ENCODE measurements at places on chromosomes 1 and 21. TPM values are rescaled to one million over a fixed set of nuclear protein-coding genes. Genes with fewer than 3 reads are reported as not detected.

The HRNR gene
- not detected for total RNA-seq

DNA sequence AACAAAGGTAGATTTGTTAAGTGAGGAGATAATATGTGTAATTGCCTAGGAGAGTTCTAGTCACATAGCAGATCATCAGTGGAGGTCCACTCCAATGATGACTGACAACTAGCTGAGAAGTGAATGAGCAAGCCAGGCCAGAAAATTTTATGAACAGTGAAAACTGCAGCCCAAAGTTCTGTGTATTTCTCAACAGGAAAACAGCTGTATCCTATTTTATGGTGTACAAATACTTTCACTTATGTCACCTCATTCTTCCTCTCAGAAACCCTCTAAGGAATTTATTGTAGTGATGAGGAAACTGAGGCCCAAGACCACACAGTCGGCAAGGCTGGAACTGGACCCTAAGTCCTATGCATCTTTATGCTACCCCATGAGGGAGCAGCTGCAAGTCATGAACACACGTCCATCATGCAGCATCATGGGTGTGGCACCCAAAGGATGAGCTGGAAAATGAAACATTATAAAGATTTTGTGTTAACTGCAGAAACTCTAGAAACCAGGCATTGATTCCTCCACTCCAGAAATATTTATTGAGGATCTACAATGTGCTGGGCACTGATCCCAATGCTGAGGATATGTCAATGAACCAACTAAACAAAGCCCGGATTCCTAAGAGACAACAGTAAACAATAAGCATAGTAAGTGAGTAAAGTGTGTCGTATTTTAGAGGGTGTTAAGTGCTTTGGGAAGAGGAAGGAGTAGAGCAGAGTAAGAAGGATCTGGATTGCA lies 99.5 kb upstream of the DUSP10 start:
- no peaks in the 10 kb centered on the region for H3K36me3 ChIP-seq
- H3K4me3 ChIP-seq, result no peak overlapping the region
- DNase-seq, result no peak
- H3K27ac ChIP-seq, result no peak overlapping the region
- no peaks in the 10 kb centered on the region for H3K27me3 ChIP-seq
- H3K4me1 ChIP-seq, result no peaks in the 10 kb centered on the region

DNA sequence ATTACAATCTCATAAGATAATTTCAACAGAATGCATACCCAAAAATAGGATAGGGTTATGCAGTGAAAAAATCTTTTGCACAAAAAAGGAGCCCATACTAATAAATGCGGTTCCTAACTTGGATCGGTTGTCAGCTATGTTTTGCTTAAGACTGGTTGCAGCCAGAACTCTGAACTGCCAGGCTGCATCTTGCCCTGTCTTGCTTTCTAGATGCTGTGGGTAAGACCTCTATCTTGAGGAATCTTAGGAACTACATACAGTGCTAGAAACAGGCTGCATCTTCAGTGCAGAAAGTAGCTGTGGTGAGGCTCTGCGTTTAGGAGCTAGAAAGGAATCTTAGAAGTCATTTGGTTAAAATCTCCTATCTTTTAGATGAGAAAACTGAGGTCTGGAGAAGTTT lies 45.6 kb upstream of the PLA2G4A start:
- no peaks in the 10 kb centered on the region for H3K4me1 ChIP-seq
- H3K4me3 ChIP-seq, result no peak overlapping the region
- no peaks in the 10 kb centered on the region for H3K27me3 ChIP-seq
- DNase-seq, result no peak
- no peaks in the 10 kb centered on the region for H3K36me3 ChIP-seq

GRCh38 chr1:176903474-176903873 lies 261.0 kb downstream of the ASTN1 start:
- H3K4me1 ChIP-seq, result peaks cover 15% of the 10 kb centered on the region
- DNase-seq, result no peak
- H3K36me3 ChIP-seq, result no peaks in the 10 kb centered on the region

DNA sequence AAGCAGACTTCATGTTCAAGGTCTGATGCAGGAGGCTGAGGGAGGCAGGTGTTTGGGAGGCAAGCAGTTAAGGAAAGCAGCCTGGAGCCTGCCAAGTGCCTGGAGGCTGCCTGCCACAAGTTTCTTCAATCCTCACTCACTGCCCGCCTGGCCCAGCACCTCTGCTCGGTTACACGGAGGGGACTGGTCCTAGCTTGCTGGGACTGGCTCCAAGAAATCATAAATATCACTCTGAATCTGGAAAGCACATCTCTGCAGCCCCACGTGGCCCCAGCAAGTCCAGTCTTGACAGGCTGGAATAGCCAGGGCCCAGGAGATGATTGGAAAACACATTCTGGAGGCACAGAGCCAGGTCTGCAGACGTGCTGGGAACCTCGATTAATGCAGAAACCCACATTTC lies 83.9 kb downstream of the BCAR3 start:
- no peak overlapping the region for H3K4me3 ChIP-seq
- no peak for DNase-seq
- no peak overlapping the region for H3K27ac ChIP-seq
- peaks cover 45% of the 10 kb centered on the region for H3K4me1 ChIP-seq
- no peaks in the 10 kb centered on the region for H3K27me3 ChIP-seq

The FCGR2B gene
- 19.6 TPM for total RNA-seq
